ENCODE measurements at places on chromosomes 11 and 22.

- no peak for DNase-seq
Observed at GRCh38 chr11:85869781-85870180, 14.6 kb downstream of the CCDC83 start.

DNA sequence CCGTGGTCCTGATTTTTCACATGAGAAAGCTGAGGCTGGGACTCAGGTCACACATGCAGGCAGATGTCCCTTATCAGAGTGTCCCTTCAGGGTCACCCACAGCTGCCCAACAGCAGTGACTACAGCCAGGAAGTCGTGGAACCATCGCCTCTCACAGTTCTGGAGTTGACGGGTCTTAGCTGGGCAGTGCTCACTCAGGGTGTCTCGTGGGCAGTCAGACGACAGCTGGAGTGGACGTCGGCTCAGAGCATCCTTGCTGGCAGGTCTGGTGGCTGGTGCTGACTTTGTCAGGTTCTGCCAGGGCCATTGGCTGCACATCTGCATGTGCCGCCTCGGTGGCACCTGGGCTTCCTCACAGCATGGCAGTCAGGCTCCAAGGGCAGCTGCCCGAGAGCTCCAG, 35.6 kb upstream of the TH start:
- DNase-seq = no peak

GRCh38 chr22:17106161-17106784, 14.9 kb downstream of the TMEM121B start:
- DNase-seq = no peak

DNA sequence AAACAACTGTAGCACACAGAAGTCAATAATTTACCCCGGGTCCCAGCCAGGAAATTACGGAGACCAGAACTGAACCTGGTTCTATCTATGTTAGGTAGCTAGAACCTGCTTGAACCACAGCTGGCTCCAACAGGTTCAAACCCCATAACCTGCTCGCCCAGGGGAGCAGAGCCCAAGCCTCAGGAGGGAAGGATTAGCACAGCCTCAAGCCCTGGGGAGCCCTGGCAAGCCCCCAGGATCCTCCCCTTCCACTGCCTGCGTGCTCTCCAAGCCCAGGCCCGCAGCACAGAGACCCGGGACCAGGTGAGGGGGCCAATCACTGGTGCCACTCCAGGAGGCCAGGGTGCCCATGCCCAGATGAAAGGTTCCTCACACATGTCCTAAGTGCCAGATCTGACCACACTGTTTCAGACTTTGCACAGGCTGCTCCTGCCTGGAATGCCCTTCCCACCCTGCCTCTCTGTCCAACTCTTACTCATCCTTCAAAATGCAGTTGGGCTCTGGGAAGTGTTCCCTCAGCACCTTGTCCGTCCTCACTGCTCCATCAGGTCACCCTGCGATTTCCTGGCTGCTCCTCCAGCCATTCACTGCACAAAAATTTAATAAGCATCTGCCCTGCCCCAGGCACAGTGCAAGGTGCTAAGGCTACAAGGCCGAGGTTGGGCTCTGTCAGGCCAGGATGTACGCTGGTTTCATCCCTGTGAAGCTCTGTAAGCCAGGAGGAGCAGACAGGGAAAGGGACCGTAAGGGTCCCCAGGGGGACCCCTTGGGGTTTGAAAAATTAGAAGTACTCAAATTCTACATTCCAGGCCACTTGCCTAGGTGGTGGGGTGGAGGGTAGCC, 32.2 kb downstream of the ARRB1 start:
- DNase-seq = no peak

- no peak for DNase-seq
Observed at GRCh38 chr11:6627762-6628241, 8.6 kb upstream of the TPP1 start.

DNA sequence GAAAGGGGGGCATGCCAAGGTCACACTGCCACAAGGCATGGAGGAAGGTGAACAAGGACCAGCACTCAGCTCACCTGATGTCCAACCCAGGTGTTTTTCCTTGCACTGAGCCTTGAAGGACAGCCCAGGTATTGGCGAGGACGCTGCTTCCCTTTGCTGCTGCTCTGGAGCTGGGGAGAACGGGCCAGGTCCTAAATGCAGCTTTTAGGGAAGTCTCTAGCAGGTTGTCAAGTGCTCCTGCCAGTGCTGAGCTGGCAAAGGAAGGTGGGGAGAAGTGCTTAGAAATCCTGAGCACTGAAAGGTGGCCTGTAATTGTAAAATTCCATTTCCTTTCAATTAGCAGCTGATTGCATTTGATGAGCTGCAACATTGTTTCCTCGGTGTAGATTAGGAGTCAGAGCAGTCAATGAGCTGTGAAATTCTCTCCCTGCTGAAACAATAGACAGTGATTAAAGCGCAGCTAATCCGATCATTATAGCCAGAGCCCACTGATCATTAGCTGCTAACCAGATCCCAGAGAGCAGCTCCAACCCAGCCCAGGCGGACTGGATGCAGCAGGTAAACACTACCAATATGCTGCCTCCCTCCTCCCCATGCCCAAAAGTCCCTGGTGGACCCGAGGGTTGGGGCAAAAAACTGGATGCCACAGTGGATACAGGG, 507.6 kb downstream of the INSC start:
- no peak for DNase-seq

GRCh38 chr11:86818462-86819192, 18.3 kb downstream of the PRSS23 start:
- DNase-seq = peak; percentile 54

DNA sequence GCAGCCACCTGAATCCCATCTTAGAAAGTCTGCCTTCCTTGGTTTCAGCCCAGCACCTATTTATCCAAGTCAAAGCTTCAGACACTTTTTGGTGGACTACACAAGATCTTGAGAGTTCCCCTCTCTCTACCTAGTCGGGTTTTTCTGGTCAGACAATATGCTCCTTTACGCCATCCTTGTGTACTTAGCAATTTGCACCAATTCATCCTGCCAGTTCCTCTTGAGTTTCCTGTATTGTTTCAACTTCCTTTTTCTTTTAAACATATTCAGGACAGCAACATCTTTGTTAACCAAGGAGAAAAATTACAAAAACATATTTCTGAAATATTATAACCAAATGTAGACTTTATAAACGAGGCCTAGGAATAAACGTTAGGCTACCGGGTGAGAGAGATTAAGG, 368.2 kb upstream of the CADM1 start:
- DNase-seq = no peak

DNA sequence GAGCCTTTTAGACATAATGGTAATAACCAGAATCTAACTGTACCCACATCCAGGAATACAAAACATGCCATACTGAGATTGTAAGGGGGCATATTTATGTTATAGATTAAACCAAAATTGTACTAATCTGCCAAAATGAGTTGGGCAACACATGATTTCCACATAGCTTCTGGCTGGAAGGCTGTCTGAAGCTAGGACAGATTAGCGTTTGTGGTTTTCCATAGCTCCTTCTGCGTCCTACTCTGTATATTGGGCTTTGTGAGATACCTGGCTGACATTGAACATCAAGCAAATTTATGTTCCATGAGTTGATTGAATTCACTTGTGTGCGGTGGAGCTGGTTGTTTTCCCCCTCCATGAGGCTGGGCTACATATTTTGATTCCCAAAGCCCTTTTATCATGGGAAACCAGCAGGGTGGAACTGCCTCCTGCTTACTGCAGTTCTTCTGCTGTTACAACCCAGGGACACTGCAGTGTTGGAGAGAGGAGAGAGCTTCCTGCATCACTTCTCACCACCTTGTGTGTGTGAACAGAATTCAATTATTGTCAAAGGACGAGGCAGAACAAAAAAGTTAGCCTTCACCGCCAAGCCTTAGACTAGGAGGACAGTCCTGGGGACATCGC, 114.9 kb downstream of the C11orf91 start:
- no peak for DNase-seq

DNA sequence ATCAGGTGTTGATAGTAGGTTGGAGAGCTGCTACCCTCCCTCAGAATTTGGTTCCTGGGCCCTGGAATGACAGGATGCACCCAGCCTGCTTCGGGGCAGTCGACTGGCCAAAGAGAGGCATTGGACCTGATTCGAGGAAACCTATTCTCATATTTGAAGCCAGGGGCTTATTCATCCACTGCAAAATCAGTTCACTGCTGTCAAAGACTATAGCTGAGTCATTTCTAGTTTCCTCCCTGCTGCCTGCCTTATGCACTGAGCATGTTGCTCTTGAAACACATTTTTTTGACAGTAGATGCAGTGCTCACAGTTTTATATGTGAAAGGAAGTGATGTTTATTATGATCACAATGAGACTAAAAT, 565.4 kb downstream of the ETS1 start:
- DNase-seq = no peak

- DNase-seq = no peak
Observed at GRCh38 chr11:109285465-109285864, 136.5 kb upstream of the C11orf87 start.

GRCh38 chr11:126113515-126113957, 50.9 kb upstream of the CDON start:
- peak; percentile 72 for DNase-seq

GRCh38 chr22:45125188-45125587, 38.5 kb upstream of the NUP50 start:
- DNase-seq = no peak

DNA sequence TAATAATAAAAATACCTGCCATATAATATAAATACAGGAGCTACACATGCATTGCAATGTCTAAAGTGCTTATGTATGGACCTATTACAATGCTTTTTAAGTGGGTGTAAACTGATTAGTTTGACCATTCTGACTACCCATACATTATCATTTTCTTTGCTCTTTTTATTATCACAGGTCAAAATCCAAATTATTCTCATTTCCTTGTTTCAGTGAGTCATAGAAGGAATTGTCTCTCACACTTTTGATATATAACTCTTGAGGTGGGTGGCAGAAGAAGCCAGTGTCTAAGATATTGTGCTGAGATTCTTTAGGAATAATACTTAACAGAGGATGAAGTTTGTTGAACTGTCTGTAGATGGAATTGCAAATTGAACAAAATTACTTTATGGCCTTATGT, 35.6 kb downstream of the GAS2 start:
- DNase-seq = no peak

GRCh38 chr22:37269936-37270678, 12.2 kb upstream of the CYTH4 start:
- no peak for DNase-seq

All from RWPE1 (cell line).